ENCODE measurements at places on chromosomes 13 and 19.
A peak's percentile ranks its signal among the peaks of the same experiment; 100 is the strongest.

DNA sequence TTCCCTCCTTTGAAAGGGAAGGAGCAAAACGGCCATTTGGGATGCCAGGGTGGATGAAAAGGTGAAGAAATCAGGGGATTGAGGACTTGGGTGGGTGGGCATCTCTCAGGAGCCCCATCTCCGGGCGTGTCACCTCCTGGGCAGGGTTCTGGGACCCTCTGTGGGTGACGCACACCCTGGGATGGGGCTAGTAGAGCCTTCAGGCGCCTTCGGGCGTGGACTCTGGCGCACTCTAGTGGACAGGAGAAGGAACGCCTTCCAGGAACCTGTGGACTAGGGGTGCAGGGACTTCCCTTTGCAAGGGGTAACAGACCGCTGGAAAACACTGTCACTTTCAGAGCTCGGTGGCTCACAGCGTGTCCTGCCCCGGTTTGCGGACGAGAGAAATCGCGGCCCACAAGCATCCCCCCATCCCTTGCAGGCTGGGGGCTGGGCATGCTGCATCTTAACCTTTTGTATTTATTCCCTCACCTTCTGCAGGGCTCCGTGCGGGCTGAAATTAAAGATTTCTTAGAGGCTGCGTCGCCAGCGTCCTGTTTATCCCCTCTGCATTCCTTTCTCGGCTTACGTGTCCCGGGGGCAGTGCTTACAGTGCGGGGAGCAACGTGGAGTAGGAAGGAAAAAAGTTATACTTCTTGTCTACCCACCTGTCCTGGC is 15.2 kb upstream of the S1PR4 start:
- peak; percentile 61 for DNase-seq

GRCh38 chr13:104170980-104171555 is 1104.9 kb upstream of the SLC10A2 start:
- no peak for DNase-seq

DNA sequence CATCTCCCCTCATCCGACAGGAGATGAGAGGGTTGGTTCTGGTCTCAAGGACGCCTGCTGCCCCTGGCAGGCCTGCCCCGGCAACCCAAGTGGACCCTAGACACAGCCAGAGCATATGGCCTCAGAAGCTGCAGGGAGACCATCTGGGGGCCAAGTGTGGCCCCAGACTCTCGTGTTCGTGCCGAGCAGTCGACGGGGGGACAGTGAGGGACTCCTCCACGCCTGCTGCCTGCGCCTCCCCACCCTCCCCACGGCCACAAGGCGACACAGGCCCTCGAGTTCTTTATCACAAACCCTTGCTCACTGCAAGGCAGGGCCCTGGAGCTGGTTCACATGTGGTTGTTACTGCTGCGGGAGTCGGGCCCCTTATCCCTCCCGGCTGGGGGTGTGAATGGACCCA is 9.3 kb downstream of the CAPS start:
- DNase-seq: no peak

DNA sequence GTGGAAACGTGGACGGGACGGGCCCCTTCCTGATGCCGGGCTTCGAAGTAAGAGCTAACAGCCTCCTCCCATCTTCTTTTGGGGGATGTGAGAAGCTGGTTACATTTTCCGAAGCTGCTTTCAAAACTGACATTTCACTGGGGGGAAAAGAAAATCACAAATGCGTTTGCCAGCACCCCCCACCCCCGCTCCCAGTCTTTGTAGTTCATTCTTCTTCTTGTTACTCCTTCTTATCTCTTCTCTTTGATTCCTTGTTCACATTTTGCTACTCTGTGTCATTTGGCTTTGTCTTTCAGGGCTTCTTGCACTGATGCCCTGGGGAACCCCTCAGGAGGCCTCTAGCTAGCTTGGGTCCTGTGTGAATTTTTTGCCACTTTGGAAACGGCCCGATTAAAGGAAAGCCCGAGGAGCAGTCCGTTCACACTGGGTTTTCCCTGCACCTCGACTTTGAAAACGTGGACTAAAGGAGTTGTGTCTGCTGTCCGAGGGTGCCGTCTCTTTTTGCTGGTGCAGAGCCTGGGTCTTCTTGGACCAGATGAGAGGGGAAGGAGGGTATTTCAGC is 1.3 kb downstream of the CARM1 start:
- no peak for DNase-seq

DNA sequence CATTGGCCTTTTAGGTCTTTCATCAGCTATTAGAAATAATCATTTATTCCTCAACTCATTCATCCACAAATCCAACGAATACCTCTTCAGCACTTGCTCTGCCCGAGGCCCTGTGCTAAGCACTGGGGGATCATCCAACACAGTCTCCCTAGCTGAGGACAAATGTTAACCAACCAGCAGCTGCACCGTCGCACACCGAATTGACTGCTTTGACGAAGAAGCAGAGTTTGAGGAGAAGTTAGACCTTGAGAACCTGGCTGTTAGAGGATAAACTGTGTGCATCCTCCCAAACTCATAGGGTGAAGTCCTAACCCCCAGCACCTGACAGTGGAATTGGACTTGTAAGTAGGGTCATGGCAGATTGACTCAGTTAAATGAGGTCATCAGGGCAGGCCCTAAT is 170.9 kb downstream of the USP12 start:
- no peak for DNase-seq

GRCh38 chr19:38264486-38265212 is at the start of gene SPINT2:
Gene SPINT2, plus strand, starts transcription at chr19:38264573. Its CDS starts 320 bp downstream, at chr19:38264893.
- peak; percentile 7 for DNase-seq
